ENCODE measurements at places on chromosomes 6 and 20. TPM values are rescaled to one million over a fixed set of nuclear protein-coding genes. Genes with fewer than 3 reads are reported as not detected.

The LY6G6D gene
- total RNA-seq: not detected

The SRSF12 gene
- not detected for total RNA-seq

The RSPO3 gene
- 2.3 TPM for total RNA-seq

The AHCY gene
- total RNA-seq: 70.3 TPM

The ACTL10 gene
- total RNA-seq: 3.0 TPM

The PDE7B gene
- total RNA-seq: 48.1 TPM

The OLIG3 gene
- total RNA-seq: not detected

The SLC17A3 gene
- total RNA-seq: not detected

The FABP7 gene
- 0.15 TPM for total RNA-seq

The ZNF311 gene
- total RNA-seq: 1.8 TPM

The AIF1 gene
- not detected for total RNA-seq

The ANGPT4 gene
- total RNA-seq: not detected

The DACT2 gene
- not detected for total RNA-seq

The KHDC3L gene
- total RNA-seq: not detected

The MOG gene
- total RNA-seq: not detected

The SIRPA gene
- total RNA-seq: 26.5 TPM

The TFAP2A gene
- under 0.01 TPM for total RNA-seq
